ENCODE measurements at places on chromosomes 12 and 14.

DNA sequence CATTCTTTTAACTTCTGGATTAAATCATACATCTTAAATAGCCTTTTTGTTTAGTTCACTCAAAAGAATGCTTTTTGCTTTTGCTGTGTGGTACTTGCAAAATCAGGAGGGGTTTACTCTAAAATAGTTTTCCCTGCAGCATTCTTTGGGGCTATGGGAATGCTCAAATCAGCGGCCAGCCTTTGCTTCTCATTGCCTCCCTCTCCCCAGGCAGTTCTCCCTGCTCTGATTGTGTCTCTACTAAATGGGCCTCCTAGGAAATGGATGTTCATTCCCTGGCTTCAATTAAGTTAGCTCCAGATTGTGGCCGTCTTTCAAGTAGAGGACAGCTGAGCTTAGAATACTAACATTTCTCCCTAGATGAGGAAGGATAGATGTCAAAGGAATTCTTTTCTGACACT lies 4.4 kb downstream of the TULP3 start:
- DNase-seq = no peak

- no peak for DNase-seq
Observed at GRCh38 chr12:74725154-74725553, 187.5 kb downstream of the ATXN7L3B start.

DNA sequence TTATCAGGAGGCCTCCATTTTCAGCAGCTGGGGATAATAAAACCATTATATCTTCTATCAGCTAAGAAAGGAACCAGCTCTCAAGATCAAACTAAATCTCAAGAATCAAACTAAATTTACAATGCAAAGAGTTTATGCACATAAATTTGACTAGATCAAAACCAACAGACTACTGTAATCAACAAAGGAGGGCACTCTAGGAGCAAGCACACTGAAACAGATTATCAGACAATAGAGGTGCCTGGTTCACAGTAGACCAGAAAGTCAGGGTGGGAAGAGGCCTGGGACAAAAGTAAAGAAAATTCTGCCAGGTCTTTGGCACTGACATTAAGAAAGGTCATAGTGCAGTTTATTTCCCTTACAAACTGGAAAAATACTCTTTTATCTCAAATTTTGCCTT lies 61.0 kb downstream of the HECTD4 start:
- DNase-seq = no peak

DNA sequence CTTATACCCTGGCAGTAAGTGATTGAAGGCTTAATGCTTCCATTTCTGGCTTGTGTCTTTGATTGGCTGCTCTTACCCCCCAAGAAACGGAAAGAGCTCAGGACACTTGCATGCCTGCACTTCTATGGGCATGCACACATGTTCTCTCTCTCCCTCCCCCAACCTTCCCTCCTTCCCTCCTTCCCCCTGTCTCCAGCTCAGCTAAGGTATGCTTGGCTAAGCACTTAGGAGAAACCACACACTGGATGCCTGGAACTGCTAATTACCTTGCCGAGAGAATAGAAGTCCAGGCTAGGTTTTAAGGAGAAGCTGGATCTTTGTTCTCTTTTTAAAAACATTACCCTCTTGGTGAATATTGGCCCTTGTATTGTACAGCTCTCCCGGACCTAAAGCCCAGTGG lies 1072.8 kb upstream of the TMEM132C start:
- DNase-seq = no peak

DNA sequence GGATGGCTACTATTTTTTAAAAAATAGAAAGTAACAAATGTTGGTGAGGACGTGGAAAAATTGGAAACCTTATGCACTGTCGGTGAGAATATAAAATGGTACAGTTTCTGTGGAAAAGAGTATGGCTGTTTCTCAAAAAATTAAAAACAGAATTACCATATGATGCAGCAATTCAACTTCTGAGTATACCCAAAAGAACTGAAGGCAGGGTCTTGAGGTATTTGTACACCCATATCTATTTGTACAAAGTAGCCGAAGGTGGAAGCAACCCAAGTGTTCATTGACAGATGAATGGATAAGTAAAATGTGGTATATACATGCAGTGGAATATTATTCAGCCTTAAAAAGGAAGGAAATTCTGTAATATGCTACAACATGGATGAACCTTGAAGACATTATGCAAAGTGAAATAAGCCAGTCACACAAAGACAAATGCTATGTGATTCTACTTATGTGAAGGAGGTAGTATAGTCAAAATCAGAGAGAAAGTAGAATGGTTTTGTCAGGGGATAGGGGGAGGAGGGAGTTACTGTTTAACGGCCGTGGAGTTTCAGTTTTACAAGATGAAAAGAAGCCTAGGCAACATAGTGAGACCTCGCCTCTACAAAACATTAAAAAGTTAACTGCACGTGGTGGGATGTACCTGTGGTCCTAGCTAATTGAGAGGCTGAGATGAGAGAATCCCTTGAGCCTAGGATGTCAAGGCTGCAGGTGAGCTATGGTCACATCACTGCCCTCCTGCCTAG lies 38.4 kb upstream of the CCT2 start:
- DNase-seq = no peak

GRCh38 chr12:115598871-115599811 lies 678.4 kb downstream of the MED13L start:
- no peak for DNase-seq

- no peak for DNase-seq
Observed at GRCh38 chr14:83483063-83483462, 1949.4 kb upstream of the SEL1L start.

DNA sequence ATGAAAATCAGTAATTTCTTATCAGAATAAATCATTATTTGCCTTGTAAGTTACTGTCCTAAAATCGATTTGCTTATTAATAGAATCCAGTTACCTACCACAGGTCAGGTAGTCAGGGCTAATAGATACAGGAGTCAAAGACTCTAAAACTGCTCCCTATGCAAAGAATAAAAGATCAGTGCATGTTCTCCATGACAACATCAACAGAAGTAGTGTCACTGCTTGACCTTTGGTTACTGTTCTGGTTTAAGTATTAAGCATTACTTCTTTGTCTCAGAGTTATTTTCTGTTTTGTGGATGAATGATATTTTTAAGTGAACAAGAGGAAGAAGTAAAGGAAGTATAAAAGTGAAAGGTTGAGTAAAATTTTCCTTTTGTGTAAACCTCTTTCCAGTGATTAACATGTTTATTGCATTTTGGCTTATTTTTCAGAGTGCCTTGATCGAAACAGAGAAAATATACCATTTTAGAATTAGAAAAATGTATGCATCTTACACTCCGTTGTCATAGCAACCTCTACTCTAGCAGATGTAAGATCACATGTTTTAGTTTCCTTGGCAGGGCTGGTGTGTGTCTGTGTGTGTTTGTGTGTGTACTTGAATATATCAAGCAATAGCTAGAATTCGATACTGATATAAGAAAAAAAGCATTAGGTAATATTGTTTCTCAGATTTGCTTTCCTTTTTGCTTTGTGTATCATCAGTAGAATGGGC lies 44.7 kb downstream of the ABCD2 start:
- no peak for DNase-seq

GRCh38 chr12:104622928-104623327 lies 166.2 kb downstream of the CHST11 start:
- DNase-seq = no peak

DNA sequence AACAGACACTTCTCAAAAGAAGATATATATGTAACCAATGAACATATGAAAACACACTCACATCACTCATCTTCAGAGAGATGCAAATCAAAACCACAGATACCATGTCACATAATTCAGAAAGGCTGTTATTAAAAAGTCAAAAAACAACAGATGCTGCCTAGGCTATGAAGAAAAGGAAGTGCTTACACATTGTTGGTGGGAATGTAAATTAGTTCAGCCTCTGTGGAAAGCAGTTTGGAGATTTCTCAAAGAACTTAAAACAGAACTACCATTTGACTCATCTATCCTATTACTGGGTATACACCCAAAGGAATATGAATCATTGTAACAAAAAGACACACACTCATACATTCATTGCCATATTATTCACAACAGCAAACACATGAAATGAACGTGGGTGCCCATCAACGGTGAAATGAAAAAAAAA lies 35.1 kb downstream of the EIF2S3B start:
- no peak for DNase-seq

GRCh38 chr14:61864329-61864898 lies 102.2 kb downstream of the SNAPC1 start:
- DNase-seq = no peak
